ENCODE measurements at places on chromosomes 3 and 15. TPM values are rescaled to one million over a fixed set of nuclear protein-coding genes. Genes with fewer than 3 reads are reported as not detected.
A peak's percentile ranks its signal among the peaks of the same experiment; 100 is the strongest.

DNA sequence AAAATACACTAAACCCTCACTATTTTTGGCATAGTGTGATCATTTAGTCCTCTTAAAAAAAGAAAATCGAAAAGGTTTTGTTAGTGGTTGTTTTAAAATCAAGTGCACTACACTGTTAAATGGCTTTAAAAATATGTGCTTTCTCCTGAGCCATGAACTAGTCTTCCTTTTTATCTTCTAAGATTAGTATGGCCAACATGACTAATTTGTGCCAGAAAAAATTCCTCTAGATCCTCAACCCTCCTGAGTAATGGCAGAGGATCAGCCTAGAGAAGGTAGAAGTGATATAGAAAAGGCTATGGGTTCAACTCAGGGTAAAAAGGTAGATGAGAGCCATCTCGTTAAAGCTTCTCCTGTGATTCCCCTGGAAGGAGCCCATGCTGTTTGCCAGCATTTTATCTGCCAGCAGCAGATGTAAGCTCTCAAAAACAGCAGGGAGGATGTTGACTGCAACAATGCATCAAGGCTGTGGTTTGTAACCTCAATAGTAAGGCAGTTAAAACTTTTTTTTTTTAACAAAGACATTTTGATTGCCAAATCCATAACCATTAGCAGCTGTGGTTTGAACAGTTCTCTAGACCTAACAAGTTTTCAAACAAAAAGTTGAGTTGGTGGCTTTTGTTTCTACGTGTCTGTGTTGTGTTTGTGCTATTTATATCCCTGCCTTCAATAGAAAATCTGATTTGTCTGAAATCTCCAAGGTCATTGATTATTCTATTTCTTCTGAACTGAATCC, 30.2 kb upstream of the ZNF609 start:
- DNase-seq = no peak

GRCh38 chr3:107375682-107376081, 1.6 kb upstream of the CCDC54 start:
- no peak for DNase-seq

GRCh38 chr15:74664028-74664616, 31.7 kb downstream of the EDC3 start:
- peak; percentile 20 for DNase-seq

GRCh38 chr15:97026781-97027180, 696.3 kb downstream of the NR2F2 start:
- DNase-seq = no peak

- peak; percentile 22 for DNase-seq
These were observed 1.3 kb upstream of the PRR20G start for GRCh38 chr3:127288921-127289705.

Gene MOBP
- total RNA-seq = not detected

Gene GABRA5
- total RNA-seq = not detected

Gene ACP3
- not detected for total RNA-seq
